Osteoblast (primary cell): ENCODE measurements at places on chromosomes 4 and X. TPM values are rescaled to one million over a fixed set of nuclear protein-coding genes. Genes with fewer than 3 reads are reported as not detected.
A peak's percentile ranks its signal among the peaks of the same experiment; 100 is the strongest.

DNA sequence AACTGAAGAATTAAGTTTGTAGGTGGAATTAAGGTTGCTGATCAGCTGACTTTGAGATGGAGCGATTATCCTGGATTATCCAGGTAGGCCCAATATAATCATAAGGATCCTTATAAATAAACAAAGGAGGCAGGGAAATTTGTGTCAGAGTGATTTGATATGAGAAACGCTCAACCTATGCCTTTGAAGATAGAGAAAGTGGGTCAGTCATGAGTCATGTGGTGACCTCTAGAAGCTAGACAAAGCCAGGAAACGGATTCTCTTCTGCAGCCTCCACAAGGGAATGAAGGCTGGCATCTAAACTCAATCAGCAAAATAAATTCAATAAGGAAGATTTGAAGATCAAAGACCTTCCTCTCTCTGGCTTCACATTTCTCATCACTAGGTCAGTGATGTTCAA lies 41.5 kb upstream of the SMIM10 start:
- peak; percentile 85 for DNase-seq
- no peak overlapping the region for H3K4me3 ChIP-seq
- H3K4me1 ChIP-seq, result peaks cover 8% of the 10 kb centered on the region
- H3K27ac ChIP-seq, result peak overlapping the region; percentile 69
- no peaks in the 10 kb centered on the region for H3K27me3 ChIP-seq
- H3K36me3 ChIP-seq, result no peaks in the 10 kb centered on the region

GRCh38 chr4:108829966-108830492 lies 67.2 kb upstream of the ETNPPL start:
- H3K36me3 ChIP-seq, result no peaks in the 10 kb centered on the region
- DNase-seq, result no peak
- peaks cover 9% of the 10 kb centered on the region for H3K4me1 ChIP-seq
- no peak overlapping the region for H3K27ac ChIP-seq

DNA sequence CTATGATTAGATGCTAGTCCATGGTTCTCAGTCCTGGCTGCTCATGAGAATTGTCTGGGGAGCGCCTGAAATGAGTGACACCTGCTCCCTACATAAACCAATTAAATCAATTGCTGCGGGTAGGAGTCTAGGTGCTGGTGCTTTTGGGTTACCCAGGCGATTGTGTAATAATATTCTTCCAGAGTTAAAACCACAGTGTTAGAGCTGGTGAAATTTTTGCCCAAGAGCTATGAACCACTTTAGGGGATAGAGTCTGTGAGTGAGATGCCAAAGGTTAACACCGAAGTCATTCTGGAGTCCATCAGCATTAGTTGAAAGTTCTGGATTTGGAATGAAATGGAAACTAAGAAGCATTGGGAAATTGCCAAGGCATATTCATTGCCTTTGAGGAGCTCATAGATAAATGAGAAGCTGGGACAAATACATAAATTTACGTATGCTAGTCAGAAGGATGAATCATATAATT lies 15.3 kb downstream of the PDK3 start:
- no peaks in the 10 kb centered on the region for H3K4me1 ChIP-seq
- peak overlapping the region; percentile 34 for H3K4me3 ChIP-seq
- H3K27ac ChIP-seq, result no peak overlapping the region
- no peaks in the 10 kb centered on the region for H3K27me3 ChIP-seq

The DRP2 gene
- total RNA-seq, result 0.59 and 0.72 TPM in 2 replicates

- H3K4me1 ChIP-seq, result no peaks in the 10 kb centered on the region
- H3K4me3 ChIP-seq, result no peak overlapping the region
- H3K36me3 ChIP-seq, result no peaks in the 10 kb centered on the region
Measured at GRCh38 chrX:79153348-79153747, 8.9 kb downstream of the GPR174 start.

DNA sequence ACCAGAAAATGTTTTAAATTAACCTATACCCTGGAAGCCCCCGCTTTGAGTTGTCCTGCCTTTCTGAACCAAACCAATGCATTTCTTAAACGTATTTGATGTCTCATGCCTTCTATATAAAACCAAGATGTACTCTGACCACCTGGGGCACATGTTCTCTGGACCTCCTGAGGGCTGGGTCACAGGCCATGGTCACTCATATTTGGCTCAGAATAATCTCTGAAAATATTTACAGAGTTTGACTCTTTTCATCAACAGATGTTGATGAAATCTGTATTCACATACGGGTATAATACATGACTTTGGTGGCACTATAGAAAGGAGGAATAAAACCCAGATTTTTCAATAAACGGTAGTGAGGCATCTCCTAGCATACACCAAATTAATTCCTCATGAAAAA lies 55.7 kb downstream of the STAP1 start:
- H3K27ac ChIP-seq, result no peak overlapping the region
- peaks cover 17% of the 10 kb centered on the region for H3K36me3 ChIP-seq
- no peak for DNase-seq

The SERTM2 gene
- under 0.01 TPM in 1 of 2 replicates, not detected in the other for total RNA-seq

The JCHAIN gene
- total RNA-seq, result 2.2 and 2.9 TPM in 2 replicates

The ZMAT1 gene
- total RNA-seq, result 0.29 and 0.36 TPM in 2 replicates

The CFAP99 gene
- total RNA-seq, result under 0.01 TPM in 2 replicates

- H3K36me3 ChIP-seq, result no peaks in the 10 kb centered on the region
- peaks cover 15% of the 10 kb centered on the region for H3K27me3 ChIP-seq
- DNase-seq, result no peak
Measured at GRCh38 chrX:39427492-39427891, 626.2 kb downstream of the MID1IP1 start.

DNA sequence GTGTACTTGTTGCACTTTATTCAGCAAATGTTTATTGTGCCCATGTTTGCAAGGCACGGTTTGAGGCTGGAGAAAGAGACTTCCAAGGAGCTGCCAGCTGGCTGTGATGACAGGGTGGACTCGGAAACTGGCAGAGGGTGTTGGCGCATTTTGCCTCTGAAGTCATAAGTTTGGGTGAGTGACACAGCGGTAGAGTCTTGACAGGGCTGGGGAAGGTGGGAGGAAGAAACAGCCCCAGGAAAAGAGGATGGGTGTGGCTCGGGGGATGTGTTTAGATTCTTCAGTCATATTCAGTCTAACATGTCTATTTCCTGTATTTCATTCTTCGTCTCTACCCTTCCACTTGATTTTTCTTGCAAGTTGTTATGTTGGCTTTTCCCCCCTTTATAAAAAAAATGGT lies 77.0 kb upstream of the STOX2 start:
- no peaks in the 10 kb centered on the region for H3K27me3 ChIP-seq
- H3K27ac ChIP-seq, result no peak overlapping the region
- H3K4me1 ChIP-seq, result no peaks in the 10 kb centered on the region
- H3K36me3 ChIP-seq, result no peaks in the 10 kb centered on the region
- no peak for DNase-seq

The FAM9B gene
- not detected in 2 replicates for total RNA-seq

DNA sequence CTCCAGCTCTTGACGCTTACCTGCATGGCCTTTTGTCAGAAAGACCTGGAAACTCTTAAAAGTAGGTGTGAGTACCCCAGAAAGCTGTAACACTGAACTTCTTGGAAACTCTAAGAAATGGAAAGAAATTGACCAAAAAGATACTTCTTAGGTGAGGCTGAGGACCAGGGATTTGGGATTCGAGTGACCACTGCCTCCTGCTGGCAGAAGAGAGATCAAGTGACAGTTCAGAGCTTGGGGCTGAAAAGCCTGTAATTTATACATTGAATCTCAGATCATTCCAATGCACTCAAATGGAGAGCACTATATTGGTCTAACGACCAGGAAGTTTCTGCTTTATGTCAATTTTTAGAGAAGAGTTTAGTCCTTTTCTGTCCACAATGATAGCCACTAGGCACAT lies 204.6 kb downstream of the PDGFRA start:
- DNase-seq, result no peak
- no peaks in the 10 kb centered on the region for H3K36me3 ChIP-seq
- no peak overlapping the region for H3K27ac ChIP-seq
- H3K4me1 ChIP-seq, result no peaks in the 10 kb centered on the region

GRCh38 chr4:112854420-112854819 lies 195.0 kb upstream of the ANK2 start:
- H3K4me1 ChIP-seq, result peaks cover 9% of the 10 kb centered on the region
- no peak overlapping the region for H3K4me3 ChIP-seq
- DNase-seq, result no peak
- no peaks in the 10 kb centered on the region for H3K27me3 ChIP-seq
- H3K27ac ChIP-seq, result no peak overlapping the region
- H3K36me3 ChIP-seq, result no peaks in the 10 kb centered on the region

GRCh38 chr4:177384856-177385397 lies 57.3 kb downstream of the AGA start:
- H3K27me3 ChIP-seq, result no peaks in the 10 kb centered on the region
- H3K4me1 ChIP-seq, result no peaks in the 10 kb centered on the region
- no peak overlapping the region for H3K27ac ChIP-seq
- no peak overlapping the region for H3K4me3 ChIP-seq

DNA sequence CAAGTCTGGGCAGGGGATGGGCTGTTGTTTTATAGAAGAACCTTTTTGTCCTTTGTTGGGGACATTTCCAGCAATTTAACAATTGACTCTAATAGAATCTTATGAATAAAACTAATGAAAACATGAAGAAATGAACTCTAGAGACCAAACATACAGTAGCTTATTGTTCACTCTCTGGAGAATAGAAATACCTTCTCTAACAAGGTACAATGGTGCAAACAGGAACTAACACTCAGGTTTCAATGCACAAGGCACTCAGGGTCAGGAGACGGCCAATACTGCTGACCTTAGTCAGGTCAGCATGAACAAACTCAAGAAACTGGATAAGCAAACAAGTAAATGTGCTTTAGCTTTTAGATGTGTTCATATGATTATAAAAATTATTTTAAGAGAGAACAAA lies 39.6 kb upstream of the FBXW7 start:
- no peak for DNase-seq
- H3K27me3 ChIP-seq, result peaks cover 9% of the 10 kb centered on the region
- H3K27ac ChIP-seq, result no peak overlapping the region
- no peak overlapping the region for H3K4me3 ChIP-seq
- H3K4me1 ChIP-seq, result peaks cover 5% of the 10 kb centered on the region

The UBA6 gene
- 60.7 and 60.8 TPM in 2 replicates for total RNA-seq

DNA sequence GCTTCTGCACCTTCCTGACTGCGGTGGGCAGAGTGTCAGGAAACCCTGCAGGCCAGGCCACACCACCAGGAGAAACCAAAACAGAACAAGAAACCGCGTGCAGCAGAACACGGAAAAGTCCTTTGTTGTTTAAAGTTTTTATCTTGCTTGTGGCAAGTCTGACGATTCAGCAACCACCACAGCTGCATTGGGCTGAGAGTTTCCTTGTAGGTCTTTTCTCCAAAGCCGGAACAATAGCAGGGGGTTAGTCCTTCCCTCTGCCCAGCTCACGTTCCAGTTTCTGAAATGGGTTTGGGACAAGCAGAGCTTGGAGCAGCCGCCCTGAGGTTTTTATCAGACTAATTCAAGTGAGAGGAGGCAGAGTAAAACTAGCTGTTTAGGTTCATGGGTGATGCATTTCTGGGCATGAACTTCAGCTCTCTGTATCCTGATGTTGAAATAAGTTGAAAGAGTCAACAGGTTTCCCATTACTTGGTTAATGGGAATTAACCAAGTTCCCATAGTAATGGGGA lies 216.9 kb downstream of the PTTG2 start:
- H3K27me3 ChIP-seq, result no peaks in the 10 kb centered on the region
- no peak overlapping the region for H3K4me3 ChIP-seq
- H3K36me3 ChIP-seq, result no peaks in the 10 kb centered on the region

DNA sequence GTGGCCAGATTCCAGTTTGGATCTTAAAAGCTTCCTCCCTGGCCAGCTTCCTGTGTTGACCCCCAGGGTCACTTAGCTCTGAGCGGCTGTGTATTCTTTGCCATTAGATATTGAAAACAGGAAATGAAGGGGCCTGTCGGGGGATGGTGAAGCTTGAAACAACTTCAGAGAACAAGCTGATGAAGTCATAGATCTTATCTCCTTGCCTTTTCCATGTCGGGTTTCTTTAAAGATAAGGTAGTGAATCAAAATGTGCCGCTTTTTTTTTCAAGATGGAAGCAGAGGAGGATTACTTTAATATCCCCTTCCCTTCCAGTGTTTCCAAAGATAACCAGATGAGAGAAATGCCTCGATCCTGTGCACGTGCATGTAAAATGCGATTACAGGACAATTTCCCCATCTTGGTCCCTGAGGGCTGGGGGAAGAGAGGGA lies 508.5 kb downstream of the MID1IP1 start:
- no peaks in the 10 kb centered on the region for H3K36me3 ChIP-seq
- no peak overlapping the region for H3K4me3 ChIP-seq
- H3K27ac ChIP-seq, result no peak overlapping the region
- DNase-seq, result no peak
- peaks cover 35% of the 10 kb centered on the region for H3K27me3 ChIP-seq
- H3K4me1 ChIP-seq, result no peaks in the 10 kb centered on the region

DNA sequence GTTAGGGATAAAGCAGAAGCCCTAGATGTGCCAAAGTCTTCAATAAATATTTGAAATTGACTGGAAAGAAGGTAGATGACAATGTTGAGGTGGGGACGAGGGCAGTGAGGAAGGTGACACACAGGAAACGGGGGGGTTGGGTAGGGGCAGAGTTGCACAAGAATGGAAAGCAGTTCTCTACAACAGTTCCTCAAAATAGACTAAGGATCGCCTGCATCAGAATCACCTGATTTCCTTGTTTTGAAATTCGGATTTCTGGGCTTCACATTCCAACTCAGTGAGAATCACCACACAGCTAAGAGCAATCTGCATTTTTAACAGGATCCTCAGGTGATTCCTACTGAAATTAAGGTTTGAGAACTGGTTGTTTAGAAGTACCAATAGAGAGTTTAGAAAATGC lies 70.6 kb downstream of the ARFIP1 start:
- peaks cover 5% of the 10 kb centered on the region for H3K4me1 ChIP-seq
- no peaks in the 10 kb centered on the region for H3K36me3 ChIP-seq
- H3K27me3 ChIP-seq, result no peaks in the 10 kb centered on the region
- no peak overlapping the region for H3K27ac ChIP-seq

DNA sequence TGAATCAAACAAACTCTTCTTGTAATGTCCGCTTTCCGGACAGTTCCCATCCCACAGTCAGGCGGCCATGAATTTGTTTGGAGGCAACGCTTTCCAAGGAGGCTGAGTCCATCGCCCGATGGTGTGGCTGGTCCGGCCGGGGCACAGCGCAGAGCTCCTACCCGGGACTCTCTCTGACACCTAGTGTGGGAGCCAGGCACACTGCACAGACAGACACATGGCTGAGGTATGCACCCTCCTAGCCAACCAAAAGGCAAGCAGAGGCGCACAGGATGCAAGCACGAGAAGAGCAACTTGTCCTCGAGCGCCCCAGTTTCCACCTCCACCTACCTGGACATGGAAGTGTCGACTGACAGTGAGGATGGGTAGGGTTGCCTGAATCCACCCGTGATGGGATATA lies 87.5 kb downstream of the LEF1 start:
- no peaks in the 10 kb centered on the region for H3K36me3 ChIP-seq
- H3K27me3 ChIP-seq, result no peaks in the 10 kb centered on the region
- DNase-seq, result no peak
- H3K4me1 ChIP-seq, result no peaks in the 10 kb centered on the region
- H3K27ac ChIP-seq, result no peak overlapping the region
- no peak overlapping the region for H3K4me3 ChIP-seq

The CLDN22 gene
- total RNA-seq, result not detected in 2 replicates

The ARX gene
- total RNA-seq, result not detected in 2 replicates

GRCh38 chr4:2064276-2064991 lies 5.3 kb downstream of the NAT8L start:
- no peaks in the 10 kb centered on the region for H3K36me3 ChIP-seq
- no peak overlapping the region for H3K4me3 ChIP-seq
- DNase-seq, result peak; percentile 73
- H3K4me1 ChIP-seq, result no peaks in the 10 kb centered on the region

GRCh38 chr4:110357521-110357920 lies 118.4 kb upstream of the ENPEP start:
- peaks cover 2% of the 10 kb centered on the region for H3K27me3 ChIP-seq
- no peak for DNase-seq
- H3K4me3 ChIP-seq, result no peak overlapping the region

GRCh38 chrX:68049466-68049865 lies 383.8 kb downstream of the OPHN1 start:
- no peaks in the 10 kb centered on the region for H3K27me3 ChIP-seq
- DNase-seq, result no peak
- no peaks in the 10 kb centered on the region for H3K36me3 ChIP-seq
- H3K4me3 ChIP-seq, result no peak overlapping the region
